ENCODE measurements at places on chromosomes 6 and 20.

DNA sequence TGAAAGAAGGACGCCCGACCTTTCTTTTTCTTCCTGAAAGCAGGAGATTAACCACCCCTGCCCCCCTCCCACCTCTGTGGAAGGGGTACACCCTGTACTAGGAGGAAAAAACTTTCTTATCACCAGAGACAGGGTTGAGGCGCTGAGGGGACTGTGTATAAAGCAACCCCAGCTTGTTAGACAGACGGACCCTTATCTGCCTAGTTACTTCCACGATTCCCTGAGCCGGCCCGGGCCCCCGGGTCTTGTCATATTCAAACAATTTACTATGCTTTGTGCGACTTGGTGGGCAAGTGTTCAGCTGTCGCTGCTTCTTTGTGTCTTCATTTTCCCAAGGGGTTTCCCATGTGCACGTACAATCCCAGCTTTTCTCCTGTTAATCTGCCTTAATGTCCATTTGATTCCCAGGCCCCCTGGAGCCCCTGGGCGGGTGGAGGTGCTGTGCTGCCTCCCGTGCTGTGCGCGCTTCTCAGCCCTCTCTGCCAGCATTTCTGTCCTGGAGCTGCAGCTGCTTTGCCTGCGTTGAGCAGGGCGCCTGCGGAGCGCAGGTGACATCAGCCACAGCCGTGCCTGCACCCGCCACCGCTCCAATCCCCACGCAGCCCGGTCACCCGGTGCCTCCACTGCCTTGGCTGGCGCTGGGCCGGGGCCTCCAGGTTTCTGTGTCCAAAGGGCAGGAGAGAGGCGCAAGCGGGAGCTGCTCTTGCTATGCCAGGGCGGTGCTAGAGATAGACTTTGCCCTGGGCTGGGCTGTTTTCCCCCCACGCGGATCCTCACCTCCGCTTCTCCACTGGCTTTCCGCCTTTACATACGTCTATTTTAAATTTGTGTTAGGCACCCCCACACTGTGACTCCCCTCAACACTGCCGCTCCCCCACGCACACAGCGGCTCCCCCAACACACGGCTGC is 96.2 kb downstream of the TTLL2 start:
- no peak for DNase-seq

DNA sequence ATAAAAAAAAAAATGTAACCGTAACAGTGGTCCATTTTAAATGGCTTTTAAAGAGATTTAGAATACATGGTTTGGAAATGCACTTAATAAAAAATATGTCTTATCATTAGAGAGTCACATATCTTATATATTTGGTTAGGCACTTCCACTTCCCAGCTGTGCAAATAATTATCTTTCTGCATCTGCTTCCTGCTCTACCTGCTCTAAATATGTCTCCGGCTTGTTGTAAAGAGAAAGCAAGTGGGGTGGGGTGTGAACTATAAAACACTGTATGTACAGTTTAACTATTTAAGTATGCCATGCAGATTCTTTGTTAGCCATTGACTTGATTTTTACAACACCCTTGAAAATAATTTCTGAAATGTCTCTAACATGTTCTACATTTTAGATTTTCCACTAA is 106.3 kb downstream of the NKAIN2 start:
- no peak for DNase-seq

DNA sequence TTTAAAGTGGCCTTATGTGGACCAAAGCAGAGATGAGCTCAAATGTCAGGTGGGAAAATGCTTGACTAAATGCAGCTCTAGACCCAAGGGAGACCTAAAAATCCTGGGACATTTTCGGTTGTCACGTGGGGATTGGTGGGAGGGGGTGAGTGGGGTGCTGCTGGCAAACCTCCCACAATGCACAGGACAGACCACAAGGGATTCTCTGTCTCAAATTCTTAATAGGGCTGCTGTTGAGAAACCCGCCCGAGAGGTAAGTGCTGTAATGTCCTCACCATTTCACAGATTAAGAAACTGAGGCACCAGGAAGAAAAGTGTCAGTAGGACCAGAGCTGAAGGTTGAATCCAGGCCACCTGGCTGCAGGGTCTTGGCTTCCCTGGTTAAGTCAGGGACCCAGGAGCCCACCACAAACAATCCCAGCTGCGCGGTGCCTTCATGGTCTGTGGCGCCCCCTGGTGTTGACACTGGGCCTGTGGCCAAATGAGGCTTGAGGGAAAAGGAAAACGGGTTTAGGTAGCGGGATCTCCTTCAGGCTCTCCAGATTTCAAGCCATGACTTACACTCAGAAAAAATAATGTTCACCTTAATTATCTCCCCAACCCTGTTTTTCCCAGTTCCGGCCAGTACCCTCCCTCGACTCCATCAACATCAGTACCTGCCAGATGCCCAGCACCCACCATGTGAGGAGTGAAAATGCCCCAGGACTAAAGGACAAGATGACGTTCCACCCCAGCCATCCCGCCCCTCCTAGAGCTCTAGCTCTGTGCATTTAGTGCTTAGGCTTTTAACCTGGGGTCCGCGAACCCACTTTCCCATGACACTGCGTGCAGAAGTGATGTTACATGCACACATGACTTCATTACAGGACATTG is 7.2 kb downstream of the HLA-G start:
- DNase-seq, result peak; percentile 76

DNA sequence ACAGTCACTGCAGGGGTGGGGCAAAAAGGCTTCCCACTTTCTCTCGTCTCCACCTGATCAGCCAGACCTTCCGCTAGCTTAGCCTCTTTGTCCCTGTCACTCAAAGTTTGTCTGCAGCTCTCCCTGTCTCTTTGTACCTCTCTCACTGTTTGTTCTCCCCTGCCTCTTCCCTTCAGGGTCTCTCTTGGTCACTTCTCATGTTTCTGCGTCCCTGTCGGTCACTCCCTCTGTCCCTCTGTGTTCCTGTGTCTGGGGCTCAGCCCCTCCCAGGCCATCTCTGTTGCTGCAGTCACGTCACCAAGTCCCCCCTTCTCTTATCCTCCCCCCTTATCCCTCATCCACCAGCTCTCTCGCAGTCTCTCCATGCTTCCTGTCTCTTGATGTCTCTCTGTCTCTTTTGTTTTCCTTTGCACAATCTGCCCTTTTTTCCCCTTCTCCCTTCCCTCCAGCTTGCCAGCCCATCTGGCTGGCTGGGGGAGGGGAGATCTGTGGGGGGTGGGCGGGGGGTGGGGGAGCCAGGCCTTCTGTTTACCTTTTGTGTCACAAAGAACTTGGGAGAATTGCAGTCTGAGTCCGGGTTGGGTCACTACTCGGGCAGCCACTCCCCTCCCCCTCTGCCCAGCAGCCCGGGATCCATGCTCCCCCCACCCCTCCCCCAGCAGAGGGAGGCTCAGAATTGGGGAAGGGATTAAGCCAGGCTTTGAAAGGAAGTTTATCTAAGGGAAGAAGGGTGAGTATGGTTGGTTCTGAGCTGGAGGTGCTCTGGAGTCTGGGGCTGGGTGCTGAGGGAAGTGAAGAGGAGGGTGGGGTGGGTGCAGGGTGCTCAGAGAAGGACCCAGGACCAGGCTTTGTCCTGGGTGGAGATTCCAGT is 32.3 kb downstream of the FOXP4 start:
- DNase-seq, result no peak

DNA sequence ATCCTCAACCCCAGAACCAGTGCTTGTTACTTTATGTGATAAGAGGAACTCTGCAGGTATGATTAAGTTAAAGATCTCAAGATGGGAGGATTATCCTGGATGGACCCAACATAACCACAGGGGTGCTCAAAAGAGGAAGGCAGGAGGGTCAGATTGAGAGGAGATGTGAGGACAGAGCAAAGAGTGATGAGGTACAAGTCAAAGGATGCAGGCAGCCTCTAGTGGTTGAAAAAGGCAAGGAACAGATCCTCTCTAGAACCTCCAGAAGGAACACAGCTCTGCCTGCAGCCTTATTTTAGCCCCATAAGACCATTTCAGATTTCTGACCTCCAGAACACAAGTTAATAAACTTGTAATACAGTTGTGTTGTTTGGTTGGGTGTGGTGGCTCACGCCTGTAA is 41.2 kb downstream of the PDSS2 start:
- no peak for DNase-seq

DNA sequence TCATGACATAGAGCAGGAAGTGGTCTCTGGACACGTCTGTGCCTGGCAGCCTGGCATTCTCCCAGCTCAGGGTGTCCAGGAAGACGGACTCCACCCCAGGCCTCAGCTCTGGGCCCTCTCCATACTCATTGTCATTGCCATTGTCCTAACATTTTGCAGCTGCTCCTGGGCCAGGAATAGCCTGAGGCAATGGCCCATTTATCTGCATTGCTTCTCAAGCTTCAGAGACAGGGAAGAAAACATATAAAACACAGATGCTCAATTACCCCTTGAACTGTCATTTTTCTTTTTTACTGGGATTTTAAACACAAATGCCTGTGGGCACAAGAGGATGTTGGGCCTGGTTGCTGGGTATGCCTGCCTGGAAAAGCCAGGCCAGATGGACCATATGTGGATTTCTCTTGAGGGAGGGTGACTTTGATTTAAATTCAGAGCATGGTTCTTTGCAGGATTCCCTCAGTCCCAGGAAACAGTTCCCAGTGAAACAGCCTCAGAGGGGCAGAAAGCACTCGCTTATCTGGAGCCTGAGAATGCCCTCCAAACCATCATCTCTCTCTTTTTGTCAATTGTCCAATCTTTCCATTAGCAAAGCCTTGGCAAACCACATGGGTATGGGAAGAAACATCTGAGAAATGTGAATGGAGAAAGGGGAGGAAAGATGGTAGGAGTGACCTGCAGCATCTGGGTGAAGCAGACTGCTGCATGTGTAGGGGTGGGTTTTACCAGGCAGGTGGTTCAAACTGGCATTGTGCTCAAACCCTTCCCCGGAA is 17.9 kb downstream of the LAMP5 start:
- DNase-seq, result no peak

Data from right cardiac atrium (tissue), 5 donors.